ENCODE measurements at places on chromosomes 7 and 10.

DNA sequence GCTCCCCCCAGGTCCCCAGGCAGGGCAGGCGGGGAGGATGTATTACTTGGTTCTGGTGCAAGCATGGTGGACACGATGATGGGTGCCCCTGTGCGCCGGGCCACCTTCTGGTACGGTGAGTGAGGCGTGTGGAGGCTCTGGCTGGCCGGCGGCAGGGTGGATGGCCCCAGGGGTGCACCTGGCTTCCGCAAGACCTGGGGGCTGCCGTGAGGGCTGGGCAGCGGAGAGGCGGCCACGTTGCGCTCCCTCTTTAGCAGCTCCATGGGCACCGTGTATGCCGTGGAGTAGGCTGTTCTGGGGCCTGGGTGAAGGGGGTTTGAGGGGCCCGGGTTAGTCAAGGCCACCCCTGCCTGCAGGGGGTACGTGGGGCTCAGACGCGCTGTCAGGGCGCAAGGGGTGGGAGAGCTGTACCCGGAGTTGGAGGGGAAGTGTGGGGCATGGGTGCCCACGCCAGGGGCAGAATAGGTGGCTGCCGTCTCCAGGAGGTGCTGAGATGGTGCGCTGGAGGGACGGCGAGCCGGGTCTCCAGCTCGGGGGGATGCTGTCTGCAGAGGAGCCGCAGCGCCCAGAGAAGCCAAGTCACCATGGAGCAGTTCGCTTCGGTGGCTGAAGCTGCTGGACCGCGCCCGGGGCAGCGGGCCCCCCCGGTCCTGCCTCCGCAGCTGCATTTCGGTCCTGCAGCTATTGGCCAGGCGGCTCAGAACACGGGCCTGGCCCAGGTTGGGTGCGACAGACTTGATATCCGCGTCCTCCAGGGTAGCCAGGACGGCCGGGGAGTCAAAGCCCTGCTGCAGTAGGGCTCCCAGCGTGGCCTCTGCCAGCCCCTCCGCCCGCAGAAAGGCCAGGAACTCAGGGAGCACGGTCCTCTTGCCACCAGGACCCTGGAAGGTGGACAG lies 84.4 kb downstream of the ZRANB1 start:
- peaks cover 87% of the 10 kb centered on the region for H3K4me1 ChIP-seq
- no peaks in the 10 kb centered on the region for H3K36me3 ChIP-seq
- peak overlapping the region; percentile 100 for H3K27ac ChIP-seq

DNA sequence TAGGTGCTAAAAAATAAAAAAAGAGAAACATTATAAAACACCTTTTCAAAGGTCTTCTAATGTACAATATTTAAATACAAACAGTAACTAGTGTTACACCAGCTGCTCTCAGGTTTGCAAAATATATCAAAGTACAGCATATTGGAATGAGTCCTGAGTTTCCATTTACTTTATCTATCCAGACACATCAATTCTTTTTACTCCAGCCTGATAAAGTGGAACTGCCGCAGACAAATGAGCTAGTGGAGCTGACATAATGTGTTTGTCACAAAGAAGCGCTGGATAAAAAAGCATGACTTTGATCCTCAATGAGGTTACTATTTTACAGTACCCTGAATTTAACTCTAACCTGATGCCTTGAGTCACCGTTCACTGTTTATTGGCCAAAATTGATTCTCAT lies 1243.1 kb downstream of the GATA3 start:
- peak; percentile 32 for DNase-seq
- H3K27me3 ChIP-seq, result no peaks in the 10 kb centered on the region
- H3K4me1 ChIP-seq, result no peaks in the 10 kb centered on the region
- no peak overlapping the region for H3K4me3 ChIP-seq
- peak overlapping the region; percentile 100 for H3K27ac ChIP-seq

GRCh38 chr10:73439055-73439454 lies 5.7 kb upstream of the MSS51 start:
- H3K36me3 ChIP-seq, result peaks cover 42% of the 10 kb centered on the region
- H3K27ac ChIP-seq, result no peak overlapping the region
- DNase-seq, result no peak
- H3K27me3 ChIP-seq, result no peaks in the 10 kb centered on the region
- H3K4me1 ChIP-seq, result peaks cover 14% of the 10 kb centered on the region

GRCh38 chr7:112670193-112670592 lies 120.0 kb downstream of the TMEM168 start:
- DNase-seq, result no peak
- H3K36me3 ChIP-seq, result no peaks in the 10 kb centered on the region
- no peak overlapping the region for H3K4me3 ChIP-seq
- no peaks in the 10 kb centered on the region for H3K27me3 ChIP-seq
- H3K4me1 ChIP-seq, result no peaks in the 10 kb centered on the region
- H3K27ac ChIP-seq, result no peak overlapping the region

- H3K4me3 ChIP-seq, result no peak overlapping the region
- no peaks in the 10 kb centered on the region for H3K36me3 ChIP-seq
Observed at GRCh38 chr7:23109470-23109869, 3.9 kb downstream of the KLHL7 start.

- no peaks in the 10 kb centered on the region for H3K27me3 ChIP-seq
- peaks cover 12% of the 10 kb centered on the region for H3K4me1 ChIP-seq
- H3K4me3 ChIP-seq, result peak overlapping the region; percentile 68
- DNase-seq, result peak; percentile 40
- H3K27ac ChIP-seq, result peak overlapping the region; percentile 68
- no peaks in the 10 kb centered on the region for H3K36me3 ChIP-seq
Observed at GRCh38 chr7:66921918-66922486, 977 bp downstream of the TMEM248 start.

- H3K4me3 ChIP-seq, result no peak overlapping the region
- no peaks in the 10 kb centered on the region for H3K4me1 ChIP-seq
- H3K27ac ChIP-seq, result no peak overlapping the region
- DNase-seq, result no peak
Observed at GRCh38 chr10:46042527-46042926, 3.5 kb downstream of the MSMB start.

DNA sequence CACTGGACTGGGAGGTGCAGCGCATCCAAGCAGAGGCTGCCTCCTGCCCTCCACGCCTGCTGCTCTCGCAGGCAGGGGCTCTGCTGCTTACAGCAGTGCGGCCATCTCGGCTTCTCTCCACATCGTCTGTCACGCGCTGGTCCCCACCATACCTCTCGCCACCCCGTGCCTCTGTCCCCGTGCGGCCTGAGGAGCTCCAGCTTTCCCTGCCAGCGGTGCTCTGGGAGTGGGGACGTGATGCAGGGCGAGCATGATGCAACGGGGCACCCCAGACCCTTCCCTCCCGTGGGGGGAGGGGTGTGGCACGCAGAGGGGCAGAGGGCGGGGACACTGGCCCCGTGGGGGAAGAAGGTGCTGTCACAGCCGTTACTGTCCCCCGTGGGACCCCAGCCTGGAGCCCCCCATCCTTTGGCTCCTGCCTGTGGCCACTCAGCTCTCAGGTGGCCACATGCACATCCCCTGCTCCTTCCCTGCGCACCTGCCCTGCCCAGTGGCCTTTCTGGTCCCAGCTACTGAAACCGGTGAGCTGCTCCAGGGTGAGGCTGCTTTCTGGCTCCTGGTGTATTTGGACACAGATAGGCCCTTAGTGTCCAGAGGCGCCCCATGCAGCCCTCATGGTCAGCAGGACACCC lies 9.0 kb downstream of the GET4 start:
- no peaks in the 10 kb centered on the region for H3K27me3 ChIP-seq
- no peaks in the 10 kb centered on the region for H3K4me1 ChIP-seq
- H3K27ac ChIP-seq, result no peak overlapping the region

- H3K4me3 ChIP-seq, result no peak overlapping the region
- no peak overlapping the region for H3K27ac ChIP-seq
- H3K36me3 ChIP-seq, result no peaks in the 10 kb centered on the region
- no peak for DNase-seq
Observed at GRCh38 chr10:2399482-2399881, 662.2 kb upstream of the ADARB2 start.

DNA sequence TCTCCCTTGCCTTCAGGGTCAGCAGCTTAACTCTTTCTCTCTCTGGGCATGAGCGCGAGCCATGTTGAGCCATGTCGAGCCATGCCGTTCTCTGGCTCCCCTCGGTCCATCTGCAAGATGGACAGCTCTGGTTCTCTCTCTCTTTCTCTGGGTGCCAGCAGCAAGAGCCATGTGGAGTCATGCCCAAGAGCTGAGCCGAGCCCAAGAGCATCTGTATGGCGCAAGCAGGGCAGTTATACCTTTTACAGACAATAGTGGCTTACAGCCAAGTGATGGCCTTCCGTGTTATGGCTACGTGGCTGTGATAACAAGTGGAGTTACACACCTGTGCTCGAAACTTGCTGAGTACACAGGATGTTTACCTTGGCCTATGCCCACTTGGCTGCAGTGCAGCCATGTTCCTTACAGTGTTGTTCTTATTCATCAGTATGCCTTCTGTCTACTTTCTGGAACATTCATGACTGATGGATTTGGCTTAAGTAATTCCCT lies 327.7 kb downstream of the GLRX3 start:
- no peaks in the 10 kb centered on the region for H3K27me3 ChIP-seq
- no peak overlapping the region for H3K27ac ChIP-seq
- H3K36me3 ChIP-seq, result no peaks in the 10 kb centered on the region

- H3K36me3 ChIP-seq, result no peaks in the 10 kb centered on the region
- DNase-seq, result no peak
- H3K4me3 ChIP-seq, result no peak overlapping the region
- no peak overlapping the region for H3K27ac ChIP-seq
Observed at GRCh38 chr10:79063661-79064492, 4.9 kb upstream of the ZMIZ1 start.

- H3K27ac ChIP-seq, result no peak overlapping the region
- no peaks in the 10 kb centered on the region for H3K36me3 ChIP-seq
- H3K27me3 ChIP-seq, result peaks cover 30% of the 10 kb centered on the region
- DNase-seq, result no peak
Observed at GRCh38 chr10:6574664-6575176, 5.4 kb downstream of the PRKCQ start.

- H3K27me3 ChIP-seq, result no peaks in the 10 kb centered on the region
- DNase-seq, result no peak
- H3K4me3 ChIP-seq, result no peak overlapping the region
- no peak overlapping the region for H3K27ac ChIP-seq
Observed at GRCh38 chr7:25636168-25636567, 407.9 kb upstream of the NPVF start.

DNA sequence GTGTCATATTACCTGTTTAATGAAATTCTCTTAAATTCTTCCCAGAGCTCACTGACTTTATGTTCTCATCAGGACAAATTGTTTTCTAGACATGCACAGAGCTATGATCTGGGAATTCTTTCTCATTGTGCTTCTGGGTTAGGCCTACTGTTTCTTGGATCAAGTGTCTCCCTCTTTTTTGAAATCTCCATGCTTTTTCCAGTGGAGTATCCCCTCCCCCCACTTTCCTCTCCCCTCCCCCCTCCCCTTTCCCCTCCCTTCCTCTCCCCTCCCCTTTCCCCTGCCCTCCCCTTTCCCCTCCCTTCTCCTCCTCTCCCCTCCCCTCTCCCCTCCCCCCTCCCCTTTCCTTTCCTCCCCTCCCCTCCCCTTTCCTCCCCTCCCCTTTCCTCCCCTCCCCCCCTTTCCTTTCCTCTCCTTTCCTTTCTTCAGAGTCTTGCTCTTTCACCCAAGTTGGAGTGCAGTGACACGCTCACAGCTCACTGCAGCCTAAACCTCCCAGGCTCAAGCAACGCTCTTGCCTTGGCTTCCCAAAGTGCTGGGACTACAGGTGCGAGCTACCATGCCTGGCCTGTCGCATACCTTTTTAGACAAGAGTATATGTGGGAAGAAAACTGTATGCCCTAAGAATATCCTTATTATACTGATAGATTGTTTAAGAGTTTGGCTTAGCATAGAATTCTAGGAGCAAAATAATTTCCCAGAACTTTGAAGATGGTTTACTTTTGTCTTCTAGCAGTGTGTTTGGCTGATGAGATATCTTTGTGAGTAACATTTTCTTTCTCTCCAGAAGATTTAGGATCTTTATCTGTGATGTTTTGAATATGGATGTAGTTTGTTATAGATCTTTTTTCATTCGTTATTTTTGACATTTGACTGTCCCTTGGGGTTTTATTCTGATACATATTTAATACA lies 2.5 kb downstream of the DYNC2I1 start:
- H3K36me3 ChIP-seq, result no peaks in the 10 kb centered on the region
- no peaks in the 10 kb centered on the region for H3K27me3 ChIP-seq
- DNase-seq, result no peak
- no peak overlapping the region for H3K4me3 ChIP-seq
- H3K4me1 ChIP-seq, result peaks cover 14% of the 10 kb centered on the region

DNA sequence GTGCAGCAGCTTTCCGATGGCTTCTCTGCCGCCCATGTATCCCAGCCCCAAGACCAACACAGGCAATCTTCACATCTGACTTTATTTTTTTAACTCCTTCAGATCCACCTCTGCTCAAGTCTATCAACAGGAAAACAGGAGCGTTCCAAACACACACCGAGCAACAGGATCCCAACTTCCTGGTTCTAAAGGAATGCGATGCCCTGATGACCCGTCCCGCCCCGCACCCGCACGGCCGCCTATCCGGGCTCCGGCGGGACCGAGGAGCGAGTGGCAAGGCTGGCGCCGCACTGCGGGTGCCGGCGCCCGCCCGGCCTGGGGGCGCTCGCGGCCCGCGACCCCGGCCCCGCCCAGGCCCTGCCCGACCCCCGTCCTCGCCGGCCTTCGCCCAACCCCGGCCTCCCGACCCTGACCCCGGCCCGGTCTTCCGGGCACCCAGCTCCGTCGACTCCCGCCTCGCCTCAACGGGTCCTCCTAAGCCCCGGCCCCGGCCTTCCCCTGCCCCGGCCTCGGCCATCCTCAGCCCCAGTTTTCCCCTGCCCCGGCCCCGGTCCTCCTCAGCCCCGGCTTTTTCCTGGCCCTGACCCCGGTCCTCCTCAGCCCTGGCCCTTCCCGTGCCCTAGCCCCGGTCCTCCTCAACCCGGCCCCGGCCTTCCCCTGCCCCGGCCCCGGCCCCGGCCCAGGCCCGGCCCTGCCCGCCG lies 730 bp downstream of the LARP4B start:
- H3K4me3 ChIP-seq, result peak overlapping the region; percentile 76
- no peaks in the 10 kb centered on the region for H3K27me3 ChIP-seq
- H3K36me3 ChIP-seq, result peaks cover 8% of the 10 kb centered on the region
- DNase-seq, result peak; percentile 77
- H3K27ac ChIP-seq, result peak overlapping the region; percentile 67
- H3K4me1 ChIP-seq, result peaks cover 17% of the 10 kb centered on the region

GRCh38 chr10:124092250-124092859 lies 1.0 kb downstream of the CHST15 start:
- no peak overlapping the region for H3K27ac ChIP-seq
- H3K4me3 ChIP-seq, result no peak overlapping the region
- DNase-seq, result peak; percentile 80
- H3K4me1 ChIP-seq, result peaks cover 9% of the 10 kb centered on the region
- no peaks in the 10 kb centered on the region for H3K27me3 ChIP-seq

DNA sequence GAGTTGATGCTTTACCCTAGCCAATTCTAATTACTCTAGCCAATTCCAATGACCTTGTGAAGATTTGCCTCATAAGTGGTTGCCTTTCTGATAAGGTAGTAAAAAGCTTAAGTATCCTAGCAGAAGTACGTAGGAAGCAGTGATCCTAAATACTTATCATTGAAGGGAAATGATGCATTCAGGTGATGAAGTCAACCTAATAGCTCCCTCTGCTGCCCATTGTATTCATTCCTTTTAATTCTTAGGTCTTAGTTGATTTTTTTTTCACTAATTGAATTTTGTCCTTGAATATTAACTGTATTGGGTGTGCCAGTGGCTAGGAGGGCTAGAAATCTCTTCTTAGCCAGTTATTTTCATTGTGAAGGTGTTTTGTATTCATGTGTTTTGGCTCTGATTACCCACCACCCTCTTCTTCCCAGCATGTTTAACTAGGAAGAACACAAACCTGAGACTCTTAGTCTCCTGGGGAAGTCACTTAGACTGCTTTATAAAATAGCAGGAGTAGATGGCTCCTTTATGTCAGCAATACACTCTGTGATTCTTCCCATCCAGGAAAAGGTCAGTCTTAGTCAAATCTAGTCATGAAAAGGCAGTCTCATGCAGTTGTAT lies 46.3 kb downstream of the PLEKHA8 start:
- H3K36me3 ChIP-seq, result peaks cover 17% of the 10 kb centered on the region
- H3K27ac ChIP-seq, result no peak overlapping the region
- H3K4me3 ChIP-seq, result no peak overlapping the region
- peak; percentile 32 for DNase-seq
- H3K4me1 ChIP-seq, result no peaks in the 10 kb centered on the region

Data from SK-N-SH (cell line).